Activated CD4-positive, alpha-beta T cell treated with anti-CD3 and anti-CD28 coated beads for 24 hours (primary cell): ENCODE measurements at places on chromosomes 7 and 10.

DNA sequence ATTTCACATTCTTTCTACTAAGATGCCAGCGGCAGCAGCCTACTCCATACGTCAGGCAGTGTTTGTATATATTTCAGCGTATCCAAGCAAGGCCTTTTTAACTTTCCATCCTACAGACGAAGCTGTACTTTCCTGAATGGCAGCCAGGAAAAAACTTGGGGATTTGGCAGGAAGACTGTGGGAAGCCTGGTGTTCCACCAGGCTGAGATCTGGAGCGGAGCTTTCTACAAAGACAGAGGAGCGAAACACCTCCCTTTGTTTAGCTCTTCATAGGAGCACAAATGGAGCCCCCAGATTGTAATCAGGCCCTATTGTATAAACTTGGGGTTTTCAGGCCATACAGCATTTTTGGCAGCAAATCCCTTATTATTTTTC is 143.8 kb downstream of the TES start:
- no peak for DNase-seq

- peak; percentile 49 for DNase-seq
Measured at GRCh38 chr10:109978481-109978880, 29.3 kb upstream of the ADD3 start.

GRCh38 chr7:115267503-115267902 is 345.6 kb downstream of the MDFIC start:
- no peak for DNase-seq

- no peak for DNase-seq
Measured at GRCh38 chr10:48523212-48523819, 81.6 kb downstream of the ARHGAP22 start.

DNA sequence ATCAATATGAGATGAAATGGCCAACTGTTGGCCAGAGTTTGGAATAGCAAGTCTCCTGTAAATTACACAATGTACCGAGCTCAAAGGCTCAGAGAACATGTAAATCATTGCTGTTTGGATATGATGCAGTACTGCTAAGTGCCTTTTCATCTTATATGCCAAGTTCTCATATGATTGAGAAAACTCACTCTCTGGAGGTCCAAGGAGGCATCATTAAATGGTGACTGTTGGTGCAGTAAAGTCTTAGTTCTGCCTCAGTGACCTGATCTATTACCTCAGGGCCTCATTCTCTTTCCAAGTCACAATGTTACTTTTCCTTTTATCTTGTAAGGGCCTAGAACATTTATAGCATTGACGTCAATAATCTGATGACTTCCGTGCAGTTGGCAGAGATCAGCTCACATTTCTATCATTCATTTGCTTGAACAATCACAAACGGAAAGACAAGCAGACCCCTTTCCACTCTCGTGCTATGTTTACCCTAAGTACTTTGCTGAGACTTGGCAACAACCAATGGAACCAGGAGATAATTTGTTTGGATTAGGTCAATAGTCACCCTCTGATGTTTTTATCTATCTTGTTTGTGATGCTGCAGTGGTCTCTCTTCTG is 32.6 kb upstream of the PDK4 start:
- no peak for DNase-seq

GRCh38 chr7:100567751-100568175 is 5.9 kb downstream of the SAP25 start:
- DNase-seq = no peak

- DNase-seq = no peak
Measured at GRCh38 chr7:158531661-158532060, 56.0 kb downstream of the PTPRN2 start.

DNA sequence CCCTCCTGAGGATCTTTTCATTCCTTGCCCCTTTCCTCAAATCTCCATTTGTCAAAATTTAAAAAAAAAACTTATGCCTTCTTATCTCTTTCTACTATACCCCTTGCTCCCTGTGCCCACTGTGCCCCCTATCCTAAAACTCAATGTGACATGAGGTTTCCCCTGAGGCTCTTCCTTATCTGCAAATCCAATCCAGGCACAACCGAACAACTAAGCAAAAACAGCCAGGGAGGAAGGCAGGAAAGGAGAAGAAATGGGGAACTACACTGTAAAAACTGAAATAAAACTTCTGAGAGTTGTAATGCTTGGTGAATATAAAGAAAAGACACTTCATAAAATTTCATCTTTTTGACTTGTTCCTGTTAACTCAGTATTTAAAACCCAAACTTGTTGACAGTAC is 54.2 kb downstream of the CRPPA start:
- no peak for DNase-seq

- no peak for DNase-seq
Measured at GRCh38 chr10:70649526-70649925, 22.8 kb upstream of the ADAMTS14 start.

DNA sequence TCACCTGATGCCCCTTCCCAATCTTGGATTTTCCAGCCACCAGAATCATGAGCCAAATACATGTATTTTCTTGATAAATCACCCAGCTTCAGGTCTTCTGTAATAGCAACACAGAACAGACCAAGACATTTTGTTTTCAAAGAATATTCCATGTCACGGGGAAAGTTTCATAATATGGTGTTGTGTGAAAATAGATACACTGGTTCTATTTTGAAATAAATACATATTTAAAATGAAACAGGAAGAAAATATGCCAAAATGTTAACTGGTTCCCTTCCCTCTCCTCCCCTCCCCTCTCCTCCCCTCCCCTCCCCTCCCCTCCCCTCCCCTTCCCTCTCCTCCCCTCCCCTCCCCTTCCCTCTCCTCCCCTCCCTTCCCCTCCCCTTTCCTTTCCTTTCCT is 30.3 kb upstream of the CAMK1D start:
- DNase-seq = no peak

DNA sequence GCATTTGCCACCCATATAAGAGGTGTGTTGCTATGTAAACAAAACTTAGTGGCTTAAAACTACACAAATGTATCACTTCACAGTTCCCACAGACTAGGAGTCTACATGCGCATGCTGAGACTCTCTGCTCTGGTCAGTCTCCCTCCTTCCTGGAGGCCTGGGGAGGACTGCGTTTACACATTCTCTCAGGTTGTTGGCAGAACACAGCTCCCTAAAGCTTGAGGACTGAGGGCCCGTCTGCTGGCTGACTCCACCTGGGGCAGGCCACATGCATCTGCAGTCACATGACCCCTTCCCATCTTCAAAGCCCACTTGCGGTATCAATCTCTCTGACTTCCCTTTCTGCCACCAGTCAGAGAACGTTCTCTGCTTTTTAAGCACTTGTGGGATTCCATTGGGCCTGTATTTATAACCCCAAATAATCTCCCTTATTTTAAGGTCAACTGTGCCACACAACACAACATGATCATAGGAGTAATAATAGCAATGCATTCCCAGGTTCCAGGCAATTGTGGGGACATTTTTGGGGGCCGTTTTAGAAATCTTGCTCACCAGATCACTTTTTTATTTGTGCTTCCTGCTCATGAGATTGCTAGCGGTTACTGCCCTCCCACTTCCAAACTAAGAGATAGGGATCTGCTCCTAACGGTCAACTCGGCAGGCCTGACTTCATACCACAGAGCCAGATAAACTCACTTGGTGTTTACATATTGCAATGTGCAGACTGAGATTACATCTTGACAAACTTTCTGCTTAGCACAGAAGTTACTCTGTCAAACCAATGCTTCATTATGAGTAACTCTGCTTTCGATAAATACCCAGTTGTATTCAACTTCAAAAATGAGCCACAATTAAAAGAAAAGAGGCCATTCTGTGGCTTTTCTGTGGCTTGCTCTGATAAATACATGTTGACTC is 96.3 kb downstream of the ALOX5 start:
- DNase-seq = no peak

- no peak for DNase-seq
Measured at GRCh38 chr7:50416527-50417182, 33.5 kb downstream of the FIGNL1 start.

DNA sequence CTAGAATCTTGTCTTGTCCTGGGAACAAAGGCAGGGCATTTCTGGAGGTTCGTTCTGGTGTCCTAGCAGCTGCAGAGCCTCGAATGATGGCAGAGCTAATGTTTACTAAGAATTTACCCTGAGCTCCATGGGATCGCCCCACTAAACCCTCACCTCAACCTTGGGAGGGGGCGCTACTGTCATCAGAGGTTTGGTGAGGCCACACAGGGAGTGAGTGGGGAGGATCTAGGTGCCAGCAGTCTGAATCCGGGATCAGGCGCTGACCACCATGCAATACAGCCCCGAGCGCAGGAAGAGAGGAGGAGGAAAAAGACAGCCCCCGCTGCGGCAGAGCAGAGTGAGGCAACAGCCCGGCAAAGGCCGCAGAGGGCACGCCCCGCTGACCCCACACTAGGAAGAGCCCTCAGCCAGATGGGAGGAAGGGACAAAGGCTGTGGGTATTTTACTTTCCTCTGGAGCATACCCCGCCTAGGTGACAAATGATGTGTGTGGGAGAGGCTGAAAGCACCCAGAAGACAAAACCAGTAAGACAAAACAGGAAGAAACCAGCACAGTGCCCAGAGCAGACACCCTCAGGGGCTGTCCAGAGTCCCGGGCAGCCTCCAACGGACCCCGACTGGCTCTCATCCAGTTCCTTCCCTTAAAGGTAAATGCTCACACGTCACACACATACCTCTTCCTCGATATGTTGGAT is 103.5 kb downstream of the FAM53B start:
- DNase-seq = no peak

DNA sequence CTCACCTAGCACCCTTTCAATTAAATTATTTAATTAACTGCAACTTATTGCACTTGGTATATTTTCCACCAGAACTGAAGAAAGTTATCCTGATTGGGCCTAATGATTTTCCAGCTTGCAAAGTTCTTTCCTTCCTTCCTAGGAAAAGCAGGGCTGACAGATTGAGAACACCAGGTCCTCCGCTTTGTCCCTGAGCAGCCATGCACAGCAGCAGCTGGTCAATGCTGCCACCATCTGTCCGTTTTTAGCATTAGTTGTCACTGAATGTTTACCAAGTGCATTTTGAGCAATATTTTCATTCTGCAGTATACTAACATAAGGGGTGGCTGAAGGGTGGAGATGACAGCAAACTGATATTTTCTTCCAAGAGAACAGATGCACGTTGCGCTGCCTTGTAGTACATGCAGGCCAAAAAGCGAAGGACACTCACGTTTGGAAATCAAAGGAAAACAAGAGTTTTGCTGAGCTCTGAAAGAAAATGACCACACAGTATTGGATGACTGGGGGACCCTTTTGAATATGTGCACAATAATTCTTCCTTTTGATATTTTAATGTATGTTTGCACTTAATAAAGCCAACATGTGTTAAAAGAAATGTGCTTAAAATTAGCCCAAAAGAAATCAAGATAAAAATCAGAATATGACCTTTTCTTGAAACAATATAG is 248.8 kb upstream of the PTN start:
- no peak for DNase-seq

- DNase-seq = no peak
Measured at GRCh38 chr7:43136064-43136463, 23.6 kb downstream of the HECW1 start.

DNA sequence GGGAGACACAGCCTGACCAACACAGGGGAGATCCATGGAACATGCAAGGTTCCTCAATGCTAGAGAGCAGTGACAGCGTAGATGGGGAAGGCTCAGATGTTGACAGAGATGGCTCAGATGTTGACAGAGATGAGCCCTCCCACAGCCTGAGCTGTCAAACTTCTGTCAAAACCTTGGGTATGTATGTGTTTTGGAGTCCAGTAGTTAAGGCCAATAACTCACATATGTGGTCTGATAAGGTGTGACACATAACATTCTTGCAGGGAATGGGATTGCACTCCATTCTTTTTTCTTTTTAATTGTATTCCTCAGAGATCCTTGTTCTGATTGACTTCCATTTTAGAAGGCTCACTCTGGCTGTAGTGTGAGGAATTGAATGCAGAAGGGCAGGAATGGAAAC is 136.3 kb downstream of the C1GALT1 start:
- no peak for DNase-seq

GRCh38 chr10:112954974-112955581 is 5.0 kb downstream of the TCF7L2 start:
- no peak for DNase-seq

- no peak for DNase-seq
Measured at GRCh38 chr10:73522263-73522662, 26.4 kb upstream of the PPP3CB start.

DNA sequence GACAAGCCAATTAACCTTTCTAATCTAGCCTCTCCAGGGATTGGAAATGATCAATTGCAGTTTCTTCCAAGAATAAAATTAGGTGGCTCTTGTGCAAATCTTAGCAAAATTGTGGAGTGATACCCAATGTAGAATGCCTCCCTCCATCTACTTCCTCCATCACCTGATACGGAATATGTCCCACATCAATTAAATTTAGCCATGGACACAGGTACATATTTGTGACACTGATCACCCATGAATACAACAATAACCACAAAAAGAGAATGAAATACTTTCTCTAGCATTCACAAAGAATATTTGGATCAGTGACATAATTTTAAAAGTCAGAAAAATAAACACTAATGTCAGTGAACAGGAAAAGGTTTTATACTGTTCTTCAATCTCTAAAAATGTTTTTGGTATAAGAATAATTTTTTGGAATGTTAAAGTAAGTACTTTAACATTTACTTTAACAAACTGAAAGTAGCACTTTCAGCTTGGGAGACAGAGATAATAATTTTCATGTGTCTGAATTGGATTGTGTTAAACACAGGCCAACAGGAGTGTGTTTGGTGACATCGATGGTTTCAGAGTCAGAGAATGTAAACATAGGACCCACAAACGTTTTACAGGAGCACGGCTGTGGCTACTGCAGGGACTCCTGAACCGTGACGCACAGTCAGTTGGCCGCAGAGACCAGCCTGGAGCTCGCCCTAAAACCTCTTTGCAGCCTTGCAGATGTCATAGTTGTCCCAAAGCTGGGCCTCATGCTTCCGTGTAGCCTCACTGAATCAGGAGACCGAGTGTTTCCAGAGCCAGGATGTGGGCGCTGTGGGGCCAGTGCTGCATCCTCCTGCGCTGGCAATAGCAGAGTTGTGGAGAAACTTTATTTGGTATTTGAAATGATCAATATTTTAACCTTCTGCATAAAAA is 7.2 kb downstream of the RBM20 start:
- no peak for DNase-seq

- no peak for DNase-seq
Measured at GRCh38 chr7:34385384-34385783, 272.6 kb upstream of the NPSR1 start.

GRCh38 chr7:112880818-112881418 is 90.7 kb upstream of the TMEM168 start:
- DNase-seq = no peak

GRCh38 chr10:126302826-126303665 is 85.2 kb downstream of the ADAM12 start:
- no peak for DNase-seq

- peak; percentile 52 for DNase-seq
Measured at GRCh38 chr10:78578929-78579328, 489.8 kb upstream of the ZMIZ1 start.

- DNase-seq = no peak
Measured at GRCh38 chr10:107269626-107270025, 105.1 kb upstream of the SORCS1 start.

- DNase-seq = no peak
Measured at GRCh38 chr10:128001363-128001745, 94.5 kb downstream of the PTPRE start.
